ENCODE measurements at places on chromosomes 4 and X.
A peak's percentile ranks its signal among the peaks of the same experiment; 100 is the strongest.

DNA sequence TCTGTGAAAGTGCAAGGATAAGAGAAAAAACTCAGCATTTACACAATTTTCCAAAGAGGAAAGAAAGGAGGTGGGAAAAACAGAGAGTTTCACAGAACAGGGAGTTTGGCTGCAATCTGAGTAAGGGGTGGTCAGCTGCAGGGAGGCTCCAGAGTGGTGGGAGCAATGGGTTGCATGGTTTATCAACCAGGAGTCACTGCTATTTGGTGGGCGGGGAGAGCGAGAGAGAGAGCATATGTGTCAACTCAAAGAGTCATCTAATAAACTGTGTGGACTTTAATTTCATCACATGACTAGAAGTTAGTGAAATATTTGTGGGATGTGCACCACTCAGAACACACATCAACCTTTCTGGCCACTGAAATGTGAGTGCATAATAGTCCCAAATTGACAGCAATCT, 94.6 kb downstream of the FAM13A start:
- no peak for DNase-seq

DNA sequence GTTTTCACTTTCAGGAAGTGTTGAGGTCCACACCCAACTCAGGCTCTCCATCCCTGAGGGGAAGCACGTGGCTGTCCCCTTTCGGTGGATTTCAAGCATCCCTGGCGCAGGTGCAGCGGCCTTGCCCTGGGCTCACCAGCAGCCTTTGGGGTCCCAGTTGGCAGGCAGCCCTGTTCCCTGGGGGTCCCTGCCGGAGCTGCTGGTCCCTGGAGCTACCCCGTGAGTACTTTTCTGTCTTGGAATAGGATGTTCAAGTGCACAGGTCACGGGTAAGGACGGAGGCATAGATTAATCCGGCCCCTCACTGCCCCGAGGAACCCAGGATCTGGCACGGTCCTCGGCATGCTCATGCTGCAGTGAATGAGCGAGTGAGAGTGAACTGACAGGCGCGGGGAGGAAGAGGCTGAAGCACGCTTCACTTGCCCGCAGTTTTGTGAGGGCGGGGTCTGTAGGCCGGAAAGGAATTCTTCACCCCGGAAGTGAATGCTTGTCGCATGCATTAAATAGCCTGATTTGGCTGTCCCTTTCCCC, 117.2 kb upstream of the FAT1 start:
- DNase-seq: no peak

- DNase-seq: no peak
These were observed 247.6 kb downstream of the PAPSS1 start for GRCh38 chr4:107472265-107472948.

DNA sequence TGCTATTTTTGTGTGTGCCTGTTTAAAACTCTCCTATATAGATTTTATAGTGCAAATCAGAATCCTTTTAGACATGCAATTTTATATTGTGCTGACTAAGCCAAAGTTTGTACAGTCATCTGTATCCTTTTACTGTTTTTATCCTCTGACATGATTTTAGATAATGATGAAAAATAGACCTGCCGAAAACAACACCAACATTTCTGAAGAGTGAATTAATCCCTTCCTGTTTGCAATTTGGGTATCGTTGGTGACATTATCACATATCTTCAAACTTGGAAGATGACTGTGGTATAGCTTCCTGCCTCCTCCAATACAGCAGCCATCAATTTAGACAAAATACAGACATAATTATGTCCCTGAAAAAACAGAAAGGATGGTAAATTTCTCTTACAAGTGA, 28.9 kb upstream of the DSPP start:
- no peak for DNase-seq

GRCh38 chrX:16222151-16222550, 54.9 kb downstream of the MAGEB17 start:
- no peak for DNase-seq

GRCh38 chr4:102439812-102440211, 61.3 kb upstream of the NFKB1 start:
- no peak for DNase-seq

DNA sequence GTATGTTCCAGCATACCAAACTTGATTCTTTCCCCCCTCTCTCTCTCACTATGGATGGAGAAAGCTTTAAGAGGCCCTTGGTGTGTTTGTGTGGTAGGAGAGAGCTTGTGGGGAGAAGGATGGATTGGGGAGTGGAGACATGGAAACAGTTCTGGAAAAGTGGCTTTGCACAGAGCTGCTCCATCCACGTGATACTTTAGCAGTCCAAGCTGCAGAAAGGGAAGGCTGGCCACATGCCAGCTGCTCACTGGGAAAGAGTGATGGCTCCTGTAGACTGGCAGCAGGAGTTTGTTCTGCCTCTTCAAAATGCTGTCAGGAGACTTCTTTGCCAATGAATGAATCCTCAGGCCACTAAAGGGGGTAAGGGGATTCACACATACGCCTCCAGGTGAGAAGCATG, 21.7 kb upstream of the SEC24B start:
- DNase-seq: peak; percentile 84

GRCh38 chrX:140756941-140757340, 47.4 kb downstream of the LINC00632 start:
- DNase-seq: no peak

- no peak for DNase-seq
These were observed 22.7 kb upstream of the TMPRSS11F start for GRCh38 chr4:68152411-68152810.

DNA sequence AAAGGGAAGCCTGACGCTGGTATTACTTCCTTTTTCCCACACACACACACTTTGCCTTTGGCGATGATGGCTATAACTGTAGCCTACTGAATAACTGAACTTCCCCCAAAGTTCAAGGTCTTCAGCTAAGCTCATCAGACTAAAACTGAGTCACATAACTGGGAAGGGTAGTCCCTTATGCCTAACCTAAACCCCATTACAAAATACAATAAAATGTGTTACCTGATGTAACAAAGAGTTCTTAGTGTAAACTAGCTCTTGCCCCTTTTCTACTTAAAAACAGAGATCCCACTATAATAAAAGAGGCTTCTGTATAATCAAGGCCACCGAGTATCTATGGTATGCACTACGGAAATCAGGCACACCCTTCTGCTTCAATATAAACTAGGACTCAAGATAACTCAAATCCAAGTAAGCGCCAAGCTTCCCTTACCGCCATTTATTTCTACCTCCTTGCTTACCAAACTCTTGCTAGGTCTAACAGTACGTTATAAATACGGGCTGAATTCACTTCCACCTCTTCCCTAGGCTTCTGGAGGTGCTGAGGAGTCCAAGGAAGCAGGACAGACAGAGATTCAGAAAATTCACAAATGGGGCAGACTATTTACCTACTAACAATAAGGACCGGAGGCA, 2.4 kb downstream of the OTUD4 start:
- DNase-seq: no peak

DNA sequence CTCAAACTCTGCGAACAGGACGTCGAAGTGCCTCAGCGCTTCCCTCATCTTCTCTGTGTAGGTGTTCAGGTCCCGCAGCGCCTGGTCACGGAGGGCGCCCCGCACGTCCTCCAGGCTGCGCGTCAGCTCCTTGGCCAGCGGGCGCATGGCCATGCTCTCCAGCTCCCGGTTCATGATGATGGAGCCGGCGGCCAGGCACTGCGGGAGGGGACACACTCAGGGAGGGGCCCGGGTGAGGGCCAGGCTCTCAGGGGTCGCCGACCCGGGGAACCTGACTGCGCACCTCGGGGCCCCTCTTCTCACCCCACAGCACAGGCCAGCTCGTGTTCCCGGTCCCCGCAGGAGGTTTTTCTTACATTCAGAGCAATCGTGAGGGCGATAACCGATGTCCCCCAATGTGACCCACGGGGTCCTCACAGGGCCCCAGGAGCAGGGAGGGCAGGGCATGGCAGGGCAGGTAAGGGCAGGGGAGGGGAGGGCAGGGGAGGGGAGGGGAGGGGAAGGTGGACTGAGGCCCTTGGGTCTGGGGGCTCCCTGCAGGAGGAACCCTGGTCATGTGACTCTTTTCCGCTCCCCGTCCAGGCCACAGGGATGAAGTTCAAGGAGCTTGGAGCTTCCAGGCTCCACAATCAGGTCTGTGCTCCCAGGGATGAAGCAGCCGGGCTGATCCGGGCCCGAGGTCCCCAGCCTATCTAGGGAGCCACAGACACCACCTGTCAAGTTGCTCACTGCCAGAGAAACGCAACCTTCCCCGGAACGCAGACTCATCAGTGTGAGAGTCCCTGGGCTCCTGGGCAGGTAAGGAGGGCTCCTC, 77.8 kb upstream of the MXD4 start:
- no peak for DNase-seq

- peak; percentile 60 for DNase-seq
These were observed 92.2 kb upstream of the RAPGEF2 start for GRCh38 chr4:159010563-159011260.

DNA sequence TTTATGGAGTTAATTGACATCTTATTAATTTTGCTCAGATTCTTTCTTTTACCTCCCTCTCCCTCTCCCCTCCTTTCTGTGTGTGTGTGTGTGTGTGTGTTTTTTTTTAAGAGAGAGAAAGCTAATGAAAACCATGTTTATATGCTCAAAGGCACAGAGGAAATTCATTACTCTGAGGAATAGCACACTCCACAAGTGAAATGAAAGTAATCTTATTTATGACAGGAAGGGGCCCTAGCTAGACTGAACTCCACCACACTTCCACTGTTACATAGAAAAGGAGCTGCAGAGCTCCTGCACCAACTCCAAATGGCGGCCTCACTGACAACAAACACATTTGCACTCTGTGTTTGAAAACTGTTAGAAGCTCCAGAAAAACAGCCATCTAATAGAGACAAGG, 150.6 kb downstream of the RASL11B start:
- no peak for DNase-seq

GRCh38 chrX:86028681-86029080, 18.7 kb downstream of the CHM start:
- no peak for DNase-seq

DNA sequence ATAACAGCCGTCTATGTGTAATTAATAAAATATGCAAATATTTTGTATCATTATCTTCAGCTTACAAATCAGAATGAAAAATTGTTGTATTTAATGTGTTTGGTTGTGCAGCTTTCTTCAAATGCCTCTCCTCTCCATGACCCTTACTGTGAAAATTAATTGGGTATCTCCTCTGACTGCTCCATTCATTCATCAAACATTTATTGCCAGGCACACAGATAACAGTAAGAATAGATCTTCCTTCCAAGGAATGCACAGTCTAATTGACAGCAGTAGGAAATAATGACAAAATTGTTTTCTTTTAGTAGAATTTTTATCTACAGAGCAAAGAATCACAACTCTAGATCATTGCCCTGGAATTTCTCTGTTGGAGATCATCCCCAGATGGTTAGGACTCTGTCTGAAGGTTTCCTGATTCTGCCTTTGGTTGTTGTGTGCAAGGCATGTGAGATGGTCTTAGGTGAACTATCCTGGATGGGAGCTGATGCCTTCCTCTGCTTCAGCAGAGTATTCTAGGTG, 395.0 kb upstream of the FAT1 start:
- DNase-seq: no peak

- no peak for DNase-seq
These were observed 705 bp downstream of the RPS6KA3 start for GRCh38 chrX:20265726-20266681.

GRCh38 chr4:184097241-184097605, 120.5 kb downstream of the ENPP6 start:
- no peak for DNase-seq
